HFFc6 (cell line): ENCODE measurements at places on chromosomes 11 and 22.

- no peak for DNase-seq
Observed at GRCh38 chr11:44267750-44268613, 42.0 kb downstream of the ALX4 start.

GRCh38 chr11:118434553-118435289 is 1.6 kb upstream of the KMT2A start:
- no peak for DNase-seq

GRCh38 chr11:84130646-84131427 is 844.7 kb upstream of the CCDC90B start:
- no peak for DNase-seq

DNA sequence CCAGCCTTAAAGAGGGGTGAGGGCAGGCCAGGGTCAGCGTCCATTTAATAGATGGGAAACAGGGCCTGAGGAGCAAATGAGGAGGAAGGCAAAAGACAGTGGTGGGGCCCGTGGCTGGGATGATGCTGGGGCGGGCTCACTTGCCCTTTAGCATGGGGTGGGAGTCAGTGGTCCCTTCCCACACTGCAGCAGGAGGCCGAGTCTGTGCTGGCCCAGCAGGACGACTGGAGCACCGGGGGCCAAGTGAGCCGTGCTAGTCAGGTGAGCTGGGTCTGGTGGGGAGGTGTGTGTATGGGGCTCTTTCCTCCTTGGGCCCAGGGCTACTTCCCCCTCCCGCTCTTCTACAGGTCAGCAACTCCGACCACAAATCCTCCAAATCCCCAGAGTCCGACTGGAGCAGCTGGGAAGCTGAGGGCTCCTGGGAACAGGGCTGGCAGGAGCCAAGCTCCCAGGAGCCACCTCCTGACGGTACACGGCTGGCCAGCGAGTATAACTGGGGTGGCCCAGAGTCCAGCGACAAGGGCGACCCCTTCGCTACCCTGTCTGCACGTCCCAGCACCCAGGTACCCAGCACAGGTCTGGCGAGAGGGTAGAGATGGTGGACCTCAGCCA is 12.8 kb downstream of the SCYL1 start:
- no peak for DNase-seq

- no peak for DNase-seq
Observed at GRCh38 chr11:117612177-117612576, 184.8 kb downstream of the DSCAML1 start.

DNA sequence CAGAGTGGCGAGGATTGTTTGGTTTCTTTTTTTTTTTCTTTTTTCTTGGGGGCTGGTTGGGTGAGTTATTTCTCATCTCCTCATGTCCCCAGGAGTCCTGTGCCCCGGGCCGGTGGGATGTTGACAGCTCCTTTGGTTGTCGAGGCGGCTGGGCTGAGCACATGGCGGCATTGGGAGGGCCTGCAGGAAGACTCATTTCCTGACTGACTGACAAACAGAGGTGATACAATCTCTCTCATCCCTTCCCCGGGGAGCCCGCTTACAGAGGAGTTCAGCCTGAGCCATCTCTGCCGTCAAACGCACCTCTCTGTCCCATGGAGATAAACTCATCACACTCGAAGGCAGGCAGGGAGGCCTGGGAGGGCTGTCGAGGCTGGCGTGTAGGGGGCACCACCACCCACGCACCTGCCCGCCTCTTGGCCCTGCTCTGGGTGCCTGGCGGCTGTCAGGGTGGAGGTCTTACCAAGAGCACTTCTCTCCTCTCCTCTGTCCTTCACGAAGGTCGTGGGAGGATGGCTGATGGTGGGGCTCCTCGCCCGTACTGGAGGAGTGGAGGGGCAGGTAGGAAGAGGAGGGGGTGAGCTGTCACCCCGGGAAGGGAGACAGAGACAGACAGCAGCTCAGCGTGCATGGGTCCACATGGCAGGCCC is 60.0 kb upstream of the NECTIN1 start:
- no peak for DNase-seq

DNA sequence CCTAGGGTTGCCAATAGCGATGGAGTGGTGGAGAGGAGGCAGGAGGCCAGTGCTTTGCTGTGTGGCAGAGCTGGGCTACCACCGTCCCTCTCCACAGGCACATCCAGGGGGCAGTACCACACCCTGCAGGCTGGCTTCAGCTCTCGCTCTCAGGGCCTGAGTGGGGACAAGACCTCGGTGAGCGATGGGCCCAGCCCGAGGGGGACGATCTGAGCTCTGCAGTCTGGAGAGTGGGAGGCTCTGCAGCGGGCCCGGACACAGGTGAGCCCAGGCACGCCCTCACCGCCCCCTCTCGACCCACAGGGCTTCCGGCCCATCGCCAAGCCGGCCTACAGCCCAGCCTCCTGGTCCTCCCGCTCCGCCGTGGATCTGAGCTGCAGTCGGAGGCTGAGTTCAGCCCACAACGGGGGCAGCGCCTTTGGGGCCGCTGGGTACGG is 2.5 kb downstream of the PKP3 start:
- peak; percentile 26 for DNase-seq

GRCh38 chr22:21726650-21727049 is 8.9 kb downstream of the YPEL1 start:
- DNase-seq = no peak

DNA sequence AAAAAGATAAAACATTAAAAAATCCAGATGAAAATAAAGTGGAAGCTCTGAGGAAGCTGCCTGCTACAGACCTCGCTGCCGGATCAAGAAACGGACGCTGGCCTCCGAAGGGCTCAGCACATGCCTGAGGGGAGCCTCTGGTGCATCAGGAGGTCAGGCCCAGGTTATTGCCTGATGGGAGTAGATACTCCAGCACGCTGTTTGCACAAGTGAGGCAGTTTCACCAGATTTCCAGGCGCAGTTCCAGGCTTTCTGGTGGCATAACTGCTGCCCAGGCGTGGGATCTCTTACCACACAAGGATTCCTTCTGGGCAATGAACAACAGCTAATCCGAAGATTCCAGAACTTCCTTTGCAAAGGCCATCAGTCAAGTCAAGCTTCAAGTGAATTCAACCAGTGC is 154.2 kb downstream of the MPPED1 start:
- no peak for DNase-seq

GRCh38 chr11:15926071-15926470 is 430.3 kb downstream of the SOX6 start:
- no peak for DNase-seq

- DNase-seq = peak; percentile 25
Observed at GRCh38 chr11:7592711-7593110, 78.9 kb downstream of the PPFIBP2 start.

DNA sequence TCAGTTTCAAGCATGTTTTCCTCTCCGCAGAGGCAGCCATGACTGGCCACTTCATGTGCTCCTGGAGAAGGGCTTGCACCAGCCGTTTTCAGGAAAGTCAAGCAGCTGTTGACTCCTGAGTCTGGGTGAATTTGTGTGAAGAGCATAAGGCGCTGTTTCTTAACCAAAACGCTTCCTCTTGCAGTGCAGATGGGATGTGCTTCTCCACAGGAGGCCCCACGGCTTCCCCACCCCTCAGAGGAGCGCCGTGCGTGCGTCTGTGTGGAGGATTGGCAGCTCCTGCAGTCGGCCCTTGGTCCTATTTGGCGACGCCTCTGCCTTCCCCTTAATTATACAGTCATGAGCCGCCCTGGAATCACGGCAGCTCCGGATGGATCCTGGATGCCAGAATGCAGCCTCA is 54.1 kb upstream of the B3GAT1 start:
- no peak for DNase-seq

- no peak for DNase-seq
Observed at GRCh38 chr11:11668274-11668673, 46.5 kb upstream of the GALNT18 start.

DNA sequence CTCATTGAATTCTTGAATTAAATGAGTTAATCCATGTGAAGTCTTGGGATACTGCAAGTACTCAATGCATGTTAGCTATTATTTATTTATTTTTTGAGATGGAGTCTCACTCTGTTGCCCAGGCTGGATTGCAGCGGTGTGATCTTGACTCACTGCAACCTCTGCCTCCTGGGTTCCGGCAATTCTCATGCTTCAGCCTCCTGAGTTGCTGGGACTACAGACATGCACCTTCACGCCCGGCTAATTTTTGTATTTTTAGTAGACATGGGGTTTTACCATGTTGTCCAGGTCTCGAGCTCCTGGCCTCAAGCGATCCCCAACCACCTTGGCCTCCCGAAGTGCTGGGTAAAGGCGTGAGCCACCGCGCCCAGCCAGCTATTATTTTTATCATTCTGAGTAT is 9.4 kb downstream of the MMP7 start:
- no peak for DNase-seq

- no peak for DNase-seq
Observed at GRCh38 chr11:116725434-116726221, 47.2 kb downstream of the BUD13 start.

DNA sequence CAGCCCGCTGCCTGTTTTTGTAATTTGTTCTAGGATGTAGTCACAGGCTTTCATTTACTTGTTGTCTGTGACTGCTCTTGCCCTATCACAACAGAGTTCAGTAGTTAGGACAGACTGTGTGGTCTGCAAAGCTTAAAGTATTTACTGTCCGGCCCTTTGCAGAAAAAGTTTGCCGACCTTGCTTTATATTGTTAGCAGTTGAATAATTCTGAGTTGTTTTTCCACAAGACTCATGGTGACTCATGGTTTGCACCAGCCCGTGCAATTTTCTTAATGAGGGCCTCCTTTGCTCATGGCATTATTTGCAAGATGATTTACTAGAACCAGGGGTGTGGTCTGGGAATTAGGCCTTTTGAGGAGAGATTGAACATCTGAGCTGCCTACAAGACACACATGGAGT is 110.6 kb downstream of the SCN3B start:
- peak; percentile 88 for DNase-seq

DNA sequence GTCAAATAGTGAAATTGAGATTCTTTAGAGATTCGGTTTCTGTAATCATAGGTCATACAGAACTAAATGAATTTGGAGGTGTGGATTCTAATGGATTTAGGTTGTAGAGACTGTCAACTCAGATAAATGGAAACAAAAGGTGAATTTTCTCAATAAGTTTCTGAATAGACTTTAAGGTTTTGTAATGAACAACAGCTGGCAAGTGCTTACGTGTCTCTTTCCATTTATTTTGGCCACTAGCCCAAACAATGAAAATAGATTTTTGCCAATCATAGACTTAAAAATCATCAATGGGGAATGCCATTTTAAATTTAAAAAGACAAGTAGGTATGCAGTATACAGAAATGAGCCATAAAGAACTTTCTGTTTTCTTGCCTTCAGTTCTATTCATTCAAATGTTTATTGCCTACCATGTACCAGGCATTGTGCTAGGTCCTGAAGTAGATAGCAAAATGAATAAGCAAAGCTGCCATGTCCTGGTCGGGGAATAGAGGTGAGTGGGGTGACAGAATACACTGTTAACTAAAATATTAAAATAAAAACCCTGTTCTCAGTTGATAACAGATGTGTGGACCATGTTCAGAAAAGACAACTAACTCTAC is 16.9 kb upstream of the TMEM135 start:
- DNase-seq = no peak

- no peak for DNase-seq
Observed at GRCh38 chr11:73392108-73393010, 16.2 kb downstream of the RELT start.

DNA sequence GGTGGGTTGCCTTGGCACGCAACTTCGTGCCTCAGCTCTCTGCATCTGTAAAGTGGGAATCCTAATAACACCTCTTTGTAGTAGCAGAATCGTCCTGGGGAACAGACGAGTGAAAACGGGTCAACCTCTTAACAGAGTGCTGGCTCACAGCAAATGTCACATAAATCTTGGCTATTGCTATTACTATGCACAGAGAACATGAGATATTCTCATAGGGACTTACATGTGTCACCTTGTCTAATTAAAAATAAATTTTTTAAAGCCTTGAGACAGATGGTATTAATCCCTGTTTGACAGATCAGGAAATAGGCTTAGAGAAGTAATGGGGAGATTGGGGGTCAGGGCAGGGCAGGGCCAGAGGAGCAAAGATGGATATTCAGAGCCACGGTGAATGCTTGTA is 44.3 kb upstream of the IGSF9B start:
- no peak for DNase-seq

- peak; percentile 40 for DNase-seq
Observed at GRCh38 chr11:45045683-45046471, 95.2 kb upstream of the TP53I11 start.

DNA sequence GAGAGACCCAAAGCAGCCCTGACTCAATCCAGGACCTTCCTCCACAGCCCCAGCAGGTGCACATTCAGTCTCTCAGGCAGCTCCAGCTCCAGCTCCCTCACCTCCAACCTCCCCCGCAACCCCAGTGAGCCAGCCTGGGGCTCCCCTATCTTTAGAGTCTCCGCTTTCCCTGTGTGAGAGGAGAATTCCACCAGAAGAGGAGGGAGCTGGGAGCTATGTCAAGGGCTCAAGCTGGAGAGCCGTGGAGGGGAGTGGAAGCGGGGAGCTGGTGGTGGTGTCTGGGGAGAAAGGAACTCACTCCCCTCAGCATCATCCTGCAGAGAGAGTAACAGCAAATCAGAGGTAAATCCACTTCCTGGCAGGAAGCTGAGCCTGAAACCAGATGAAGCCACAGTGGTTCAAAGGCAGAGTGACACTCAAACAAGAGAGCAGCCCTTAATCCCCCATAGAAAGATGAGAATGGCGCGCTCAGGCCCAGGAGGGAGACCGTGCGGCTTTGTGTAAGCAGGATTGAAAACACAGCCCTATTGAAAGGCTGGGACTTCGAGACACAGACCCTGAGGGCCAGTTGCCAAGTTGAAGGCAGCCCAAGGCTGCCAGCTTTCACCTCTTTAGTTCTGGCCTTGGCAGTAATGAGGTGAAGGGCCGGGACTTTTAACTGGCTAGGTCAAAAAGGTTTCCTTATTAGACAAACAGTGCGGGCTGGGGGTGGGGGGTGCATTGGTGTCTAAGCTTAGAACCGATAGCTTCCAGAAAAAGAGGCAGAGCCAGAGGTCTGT is 21.4 kb upstream of the CDON start:
- DNase-seq = no peak

DNA sequence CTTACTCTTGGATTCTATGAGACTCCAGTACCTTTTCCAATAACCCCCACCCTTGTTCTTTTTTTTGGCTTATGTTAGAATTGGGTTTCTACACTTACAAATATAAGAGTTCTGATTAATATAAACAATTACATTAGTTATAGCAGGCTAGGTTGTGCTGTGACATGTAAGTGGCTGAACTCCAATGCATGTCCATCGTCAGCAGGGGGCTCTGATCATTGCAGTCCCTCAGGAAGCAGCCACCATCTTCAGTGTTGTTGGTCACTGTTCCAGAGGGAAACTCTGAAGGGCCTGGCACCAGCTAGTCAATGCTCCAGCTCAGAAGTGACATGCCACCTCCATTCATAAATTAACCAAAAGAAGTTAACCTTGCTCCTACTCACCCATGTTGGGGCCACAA is 5.6 kb downstream of the LIPT2 start:
- DNase-seq = no peak

- no peak for DNase-seq
Observed at GRCh38 chr11:36724742-36725385, 126.8 kb upstream of the RAG2 start.

GRCh38 chr11:10503221-10503620 is 37.8 kb downstream of the RNF141 start:
- no peak for DNase-seq

GRCh38 chr11:63882555-63883242 is 34.3 kb downstream of the RCOR2 start:
- no peak for DNase-seq

- DNase-seq = no peak
Observed at GRCh38 chr11:81071606-81072005, 1630.8 kb upstream of the TENM4 start.
